Stimulated activated CD8-positive, alpha-beta memory T cell treated with anti-CD3 and anti-CD28 coated beads, Interleukin-15, amount 100 ng/mL, for 4 hours (primary cell): ENCODE measurements at places on chromosomes 3 and 15.

- DNase-seq = no peak
Observed at GRCh38 chr3:37762286-37762685, 99.4 kb upstream of the CTDSPL start.

DNA sequence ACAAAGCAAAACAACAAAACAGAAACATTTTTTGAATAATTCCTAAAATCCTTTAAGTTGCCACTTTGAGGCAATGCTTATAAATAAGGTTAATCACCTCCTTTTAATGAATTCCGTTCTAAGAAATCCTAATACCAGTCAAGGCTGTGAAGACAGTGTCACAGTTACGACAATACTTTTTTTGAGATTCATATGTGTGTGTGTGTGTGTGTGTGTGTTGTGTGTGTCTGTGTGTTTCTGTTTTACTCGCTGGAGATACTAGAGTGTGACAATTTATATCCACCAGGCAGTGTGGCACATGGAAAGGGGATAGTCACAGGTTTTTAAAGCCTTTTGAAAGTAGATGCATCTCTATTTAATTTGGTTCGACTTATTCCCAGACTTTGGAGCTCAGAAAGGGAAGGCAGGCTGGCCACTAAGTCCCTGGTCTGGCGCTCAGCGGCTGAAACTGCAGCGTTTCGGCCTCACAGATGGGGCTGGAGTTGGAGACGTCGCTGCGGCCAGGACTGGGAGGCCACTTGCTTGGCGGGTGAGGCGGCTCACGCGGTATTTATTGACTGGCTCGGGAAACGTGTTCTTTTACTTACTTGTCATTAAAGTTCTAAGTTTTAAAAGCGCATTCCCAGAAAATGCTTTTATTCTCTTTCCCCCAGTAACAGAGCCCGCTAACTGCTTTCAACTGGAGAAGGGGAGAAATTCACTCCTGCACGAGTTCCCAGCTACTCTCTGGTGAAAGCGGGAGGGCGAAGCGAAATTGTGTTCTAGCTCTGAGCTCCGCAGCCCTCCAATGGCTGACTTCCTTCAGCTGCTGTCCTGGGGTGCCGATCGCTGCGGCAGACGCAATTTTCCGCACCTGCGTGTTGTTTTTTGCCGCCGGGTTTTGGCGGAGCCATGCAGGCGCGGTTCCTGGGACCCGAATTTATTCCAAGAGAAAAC lies 13.7 kb downstream of the ZIC1 start:
- no peak for DNase-seq

GRCh38 chr3:66483006-66483405 lies 17.8 kb downstream of the LRIG1 start:
- no peak for DNase-seq

GRCh38 chr3:143040261-143040879 lies 39.0 kb downstream of the U2SURP start:
- DNase-seq = no peak

- no peak for DNase-seq
Observed at GRCh38 chr3:52714335-52715302, 8.7 kb downstream of the SPCS1 start.

DNA sequence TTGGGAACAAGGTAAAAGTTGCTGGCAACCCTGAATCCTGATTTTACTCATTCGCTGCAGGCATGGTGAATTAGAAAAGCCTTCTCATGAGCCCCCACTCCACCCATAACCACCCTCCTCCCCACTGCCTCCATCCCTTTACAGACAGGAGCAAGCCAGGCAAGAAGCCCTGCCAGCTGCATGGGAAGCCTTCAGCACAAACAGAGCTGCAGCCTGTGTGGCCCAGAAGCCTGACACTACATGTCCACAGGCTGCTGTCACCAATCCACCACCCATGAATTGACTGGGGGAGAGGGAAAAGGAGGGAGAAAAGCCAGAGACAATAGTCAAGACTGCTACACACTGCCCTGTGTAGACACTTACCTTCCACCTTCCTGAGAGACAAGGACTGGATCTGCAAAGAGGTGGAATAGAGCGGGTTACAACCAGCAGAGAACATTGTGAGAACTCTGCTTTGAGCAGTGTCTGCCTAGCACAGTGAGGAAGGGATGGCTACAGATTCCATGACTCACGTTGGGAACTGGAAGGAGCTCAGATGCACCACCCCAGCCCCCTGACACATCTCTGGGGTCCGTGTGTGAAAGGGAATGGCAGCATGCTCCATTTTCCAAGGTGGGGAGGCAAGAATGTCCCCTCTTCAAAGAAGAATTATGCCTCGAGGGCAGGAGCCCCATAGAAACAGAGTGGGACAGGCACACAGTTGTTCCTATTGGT lies 33.9 kb downstream of the DZIP1L start:
- DNase-seq = no peak
